ENCODE measurements at places on chromosomes 4 and X.

GRCh38 chrX:122626871-122627270 is 557.2 kb upstream of the GRIA3 start:
- no peak for DNase-seq

DNA sequence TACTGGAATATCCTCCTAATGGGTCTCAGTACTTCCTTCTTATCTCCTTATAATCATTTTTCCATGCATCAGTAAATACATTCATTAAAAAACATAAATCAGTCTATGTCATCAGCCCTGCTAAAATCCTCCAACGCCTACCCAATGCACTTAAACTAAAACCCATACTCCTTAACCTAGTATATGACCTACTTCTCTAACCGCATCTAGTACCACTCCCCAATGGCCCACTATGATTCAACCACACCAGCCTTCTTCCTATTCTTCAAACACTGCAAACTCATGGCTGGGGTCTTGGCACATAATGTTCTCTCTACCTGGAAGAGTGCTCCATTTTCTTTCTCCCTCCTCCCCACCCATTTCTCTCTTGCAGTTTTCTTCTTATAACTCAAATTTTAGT is 18.7 kb downstream of the TEC start:
- DNase-seq, result no peak

GRCh38 chr4:170801771-170802170 is 712.0 kb upstream of the AADAT start:
- no peak for DNase-seq

DNA sequence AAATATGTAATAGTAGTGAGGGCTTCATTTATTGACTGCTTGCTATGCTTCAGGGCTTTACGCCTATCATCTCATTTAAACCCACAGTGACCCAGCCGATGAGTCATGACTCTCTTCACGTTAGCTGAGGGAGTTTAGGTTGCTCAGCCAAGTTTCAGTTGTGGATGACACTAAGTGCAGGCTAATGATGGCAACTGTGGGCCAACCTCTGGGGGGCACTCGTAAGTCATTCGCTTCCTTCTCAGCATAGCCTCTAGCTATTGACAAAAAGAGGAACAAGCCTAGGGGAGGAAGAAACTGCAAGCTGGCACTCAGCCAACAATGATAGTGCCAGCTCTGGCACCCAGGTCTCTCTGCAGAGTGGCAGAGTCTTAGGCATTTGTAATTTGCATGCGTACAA is 325.0 kb downstream of the ARHGAP10 start:
- peak; percentile 71 for DNase-seq

- DNase-seq, result no peak
These were observed 38.1 kb downstream of the HELQ start for GRCh38 chr4:83417566-83417965.

GRCh38 chr4:112176596-112176995 is 31.3 kb downstream of the FAM241A start:
- DNase-seq, result no peak

DNA sequence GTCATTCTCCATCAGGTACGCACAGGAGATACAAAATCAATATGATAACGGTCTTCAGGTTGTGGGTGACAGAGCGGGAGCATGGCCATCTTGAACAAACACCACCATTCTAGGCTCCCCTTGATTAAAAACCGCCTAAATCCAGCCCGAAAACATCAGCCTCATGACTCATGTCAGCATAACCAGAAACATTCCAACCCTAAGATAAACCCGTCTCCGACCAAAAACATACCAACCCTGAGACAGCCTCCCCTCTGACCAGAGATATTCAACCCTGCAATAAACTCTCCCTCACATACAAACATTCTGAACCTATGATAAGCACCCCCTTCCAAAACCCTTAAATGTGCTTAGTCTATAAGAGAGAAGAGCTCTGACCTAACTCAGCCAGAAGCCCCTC is 157.9 kb downstream of the DHRSX start:
- DNase-seq, result no peak

DNA sequence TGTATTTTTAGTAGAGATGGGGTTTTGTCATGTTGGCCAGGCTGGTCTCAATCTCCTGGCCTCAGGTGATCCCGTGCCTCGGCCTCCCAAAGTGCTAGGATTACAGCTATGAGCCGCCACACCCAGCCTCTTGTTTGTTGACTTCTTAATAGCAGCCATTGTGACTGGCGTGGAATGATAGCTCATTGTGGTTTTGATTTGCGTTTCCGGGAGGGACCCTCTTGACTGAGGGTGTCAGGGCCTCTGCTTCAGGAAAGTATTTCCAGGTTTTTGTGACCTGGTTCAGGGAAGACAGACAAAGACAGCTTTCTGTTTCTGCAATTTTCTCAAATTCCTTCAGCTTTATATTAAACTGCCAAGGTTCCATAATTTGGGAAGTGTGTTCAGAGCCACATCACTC is 15.1 kb downstream of the CSF2RA start:
- no peak for DNase-seq

- DNase-seq, result no peak
These were observed 1080.5 kb upstream of the TENM3 start for GRCh38 chr4:181162676-181163075.

DNA sequence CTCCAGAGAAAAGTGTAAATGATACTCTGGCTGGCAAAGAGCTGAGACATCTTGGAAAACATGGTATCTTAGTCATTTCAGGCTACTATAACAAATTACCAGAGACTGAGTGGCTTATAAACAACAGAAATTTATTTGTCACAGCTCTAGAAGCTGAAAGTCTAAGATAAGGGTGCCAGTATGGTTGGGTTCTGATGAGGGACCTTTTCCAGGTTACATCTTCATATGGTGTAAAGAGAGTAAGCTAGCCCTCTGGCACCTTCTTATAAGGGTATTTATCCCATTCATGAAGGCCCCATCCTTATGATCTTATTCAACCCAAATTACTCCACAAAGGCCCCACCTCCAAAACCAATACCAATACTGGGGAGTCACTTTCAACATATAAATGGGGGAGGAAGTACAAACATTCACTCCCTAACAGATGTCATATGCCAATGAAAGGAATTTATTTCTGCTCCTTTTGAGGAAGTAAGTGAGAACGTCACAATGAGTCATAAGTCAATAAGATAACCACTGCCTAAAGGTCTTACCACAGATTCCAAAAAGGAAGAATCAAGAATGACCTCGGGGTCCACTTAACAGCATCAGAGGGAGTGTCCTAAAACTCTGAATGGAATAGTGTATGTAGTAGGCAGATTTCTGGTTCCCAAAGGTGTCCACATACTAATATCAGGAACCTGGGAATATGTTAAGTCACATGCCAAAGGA is 246.6 kb downstream of the OPHN1 start:
- no peak for DNase-seq

DNA sequence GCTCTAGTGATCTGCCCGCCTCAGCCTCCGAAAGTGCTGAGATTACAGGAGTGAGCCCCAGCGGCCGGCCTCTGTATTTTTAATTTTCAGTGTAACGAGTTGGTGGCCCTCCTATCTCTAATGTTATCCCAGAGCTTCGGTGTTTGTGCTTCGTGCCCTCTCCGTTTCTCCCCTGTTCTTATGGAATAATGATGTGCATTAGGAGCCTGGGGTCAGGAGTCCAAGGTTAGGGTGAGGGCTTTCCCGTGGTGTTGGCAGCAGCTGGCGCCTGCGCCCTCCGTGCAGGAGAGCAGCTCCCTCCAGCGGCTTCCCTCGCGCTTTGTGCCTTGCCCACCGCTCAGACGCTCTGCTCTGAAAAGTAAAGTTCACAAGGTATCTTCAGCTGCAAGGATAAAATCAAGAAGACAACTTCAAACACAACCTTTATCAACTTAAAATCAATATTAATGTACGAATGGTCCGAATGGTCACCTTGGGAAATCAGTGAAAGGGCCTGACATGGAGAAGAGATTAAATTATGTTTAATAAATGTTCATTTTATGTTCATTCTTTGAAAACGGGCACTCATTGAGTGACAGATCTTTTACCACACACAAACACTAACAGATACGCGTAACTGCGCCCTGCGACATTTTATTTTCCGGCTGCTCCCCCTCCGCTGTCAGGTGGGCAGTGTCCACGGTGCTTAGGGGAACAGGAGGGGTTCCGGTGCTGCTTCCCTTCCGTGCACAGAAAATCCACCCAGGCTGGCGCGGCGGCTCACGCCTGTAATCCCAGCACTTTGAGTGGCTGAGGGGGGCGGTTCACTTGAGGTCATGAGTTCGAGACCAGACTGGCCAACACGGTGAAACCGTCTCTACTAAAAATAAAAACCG is 62.4 kb downstream of the TRAPPC11 start:
- DNase-seq, result peak; percentile 45

GRCh38 chrX:131881194-131881593 is 141.9 kb upstream of the STK26 start:
- no peak for DNase-seq

GRCh38 chr4:112343330-112344080 is 46.3 kb downstream of the ALPK1 start:
- DNase-seq, result no peak

GRCh38 chr4:14726441-14726840 is 275.8 kb upstream of the CPEB2 start:
- DNase-seq, result no peak

DNA sequence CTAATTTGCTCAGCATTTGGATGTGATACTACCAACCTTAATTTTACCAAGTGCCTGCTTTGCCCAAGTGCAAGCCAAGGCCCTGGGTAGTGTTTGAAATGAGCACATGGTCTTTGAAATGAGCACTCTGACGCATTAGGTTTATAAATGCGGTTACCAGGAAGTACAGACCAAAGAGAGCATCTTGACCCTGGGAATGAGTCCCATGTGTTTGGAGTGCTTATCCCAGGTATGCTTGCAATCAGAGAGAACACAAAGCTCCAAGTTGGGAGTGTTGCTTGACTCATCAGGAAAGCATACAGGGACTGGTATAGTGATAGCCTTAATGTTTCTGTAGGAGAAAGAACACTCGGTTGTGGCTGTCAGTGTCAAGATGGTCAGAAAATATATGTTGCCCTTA is 203.6 kb upstream of the MAMLD1 start:
- no peak for DNase-seq

GRCh38 chrX:102958794-102959193 is 21.7 kb downstream of the RAB40AL start:
- no peak for DNase-seq

DNA sequence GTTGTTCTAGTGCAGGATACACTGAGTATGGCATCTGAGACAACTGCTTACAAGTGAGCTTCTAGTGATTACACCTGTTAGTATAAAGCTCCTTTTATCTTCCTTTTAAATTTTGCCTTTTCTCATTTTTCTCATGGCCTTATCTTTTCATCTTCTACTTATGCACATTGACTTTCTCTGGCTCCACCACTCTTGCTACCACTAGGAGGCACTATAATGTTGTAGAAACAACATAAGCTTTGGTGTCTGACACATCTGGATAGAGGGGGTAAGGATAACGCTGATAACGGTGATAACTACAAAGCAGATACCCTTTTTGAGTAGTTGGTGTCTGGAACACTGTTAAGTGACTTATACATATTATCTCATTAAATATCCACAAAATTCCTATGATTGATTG is 187.4 kb upstream of the TEX13C start:
- peak; percentile 4 for DNase-seq

DNA sequence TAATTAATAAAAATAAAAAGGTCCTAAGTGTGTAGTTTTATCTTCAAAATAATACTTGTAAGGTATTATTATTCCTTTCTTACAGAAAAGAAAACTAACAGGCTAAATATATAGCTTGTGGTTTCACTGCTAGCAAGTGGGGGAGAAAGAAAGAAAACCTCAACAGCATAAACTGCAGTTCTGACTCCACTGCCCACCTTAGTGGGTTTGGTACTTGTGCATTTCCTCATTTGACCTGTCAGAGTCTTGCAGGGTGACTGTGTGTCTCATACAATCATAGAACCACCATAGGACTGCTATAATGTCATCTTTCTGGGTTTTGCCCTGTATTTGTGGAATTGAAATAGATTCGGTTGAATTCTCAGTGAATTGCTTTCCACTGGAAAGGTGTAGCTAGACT is 94.7 kb upstream of the PUDP start:
- no peak for DNase-seq

DNA sequence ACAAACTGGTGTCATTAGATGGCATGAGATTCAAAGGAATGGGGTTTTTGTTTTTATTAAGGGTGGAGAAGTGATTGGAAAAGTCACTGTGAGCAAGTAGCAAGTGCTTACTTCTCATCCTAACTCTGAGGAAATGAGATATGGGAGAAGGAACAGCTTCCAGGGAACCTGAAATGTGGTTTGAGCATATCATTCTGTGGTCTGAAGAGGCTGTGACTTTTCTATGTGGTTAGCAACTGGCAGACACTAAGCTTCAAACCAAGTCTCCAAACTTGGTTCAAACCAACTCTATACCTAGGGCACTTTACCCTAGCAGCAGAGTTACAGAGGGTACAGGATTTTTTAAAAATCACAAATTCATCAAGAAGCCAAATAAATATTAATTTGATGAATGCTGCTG is 58.2 kb downstream of the DCLK2 start:
- no peak for DNase-seq

DNA sequence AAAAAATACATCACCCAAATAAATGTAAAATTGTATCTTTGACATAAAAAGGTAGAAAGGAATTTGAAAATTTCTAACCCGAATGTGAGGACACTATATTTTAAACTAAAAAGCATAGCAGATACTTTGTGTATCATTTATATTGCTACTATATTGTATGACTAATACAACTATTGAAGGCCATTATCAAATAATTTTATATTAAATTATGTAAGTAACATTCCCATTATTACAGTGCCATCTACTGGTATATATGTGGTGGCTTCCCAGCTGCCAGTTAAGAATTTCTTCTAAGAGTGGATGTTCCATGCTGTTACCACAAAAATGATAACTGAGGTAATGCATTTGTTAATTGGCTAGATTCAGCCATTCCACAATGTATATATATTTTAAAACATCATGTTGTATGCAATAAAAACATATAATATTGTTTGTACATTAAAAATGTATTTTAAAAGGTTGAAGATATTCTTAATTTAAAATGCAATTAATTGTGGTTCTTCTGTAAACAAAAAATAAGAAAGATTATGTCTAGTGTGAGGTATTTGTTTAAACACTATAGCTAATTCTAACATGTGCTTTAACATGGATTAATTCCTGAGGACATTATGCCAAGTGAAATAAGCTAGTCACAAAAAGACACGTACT is 65.3 kb downstream of the EGF start:
- DNase-seq, result peak; percentile 27

GRCh38 chr4:40316333-40316781 is 18.8 kb upstream of the CHRNA9 start:
- DNase-seq, result peak; percentile 76

- DNase-seq, result no peak
These were observed 56.4 kb upstream of the NUDT6 start for GRCh38 chr4:122978789-122979188.

Measured in CD4-positive, alpha-beta T cell treated with Interleukin-1 beta for 1 hour (primary cell).